ENCODE measurements at places on chromosomes 2 and 18.

DNA sequence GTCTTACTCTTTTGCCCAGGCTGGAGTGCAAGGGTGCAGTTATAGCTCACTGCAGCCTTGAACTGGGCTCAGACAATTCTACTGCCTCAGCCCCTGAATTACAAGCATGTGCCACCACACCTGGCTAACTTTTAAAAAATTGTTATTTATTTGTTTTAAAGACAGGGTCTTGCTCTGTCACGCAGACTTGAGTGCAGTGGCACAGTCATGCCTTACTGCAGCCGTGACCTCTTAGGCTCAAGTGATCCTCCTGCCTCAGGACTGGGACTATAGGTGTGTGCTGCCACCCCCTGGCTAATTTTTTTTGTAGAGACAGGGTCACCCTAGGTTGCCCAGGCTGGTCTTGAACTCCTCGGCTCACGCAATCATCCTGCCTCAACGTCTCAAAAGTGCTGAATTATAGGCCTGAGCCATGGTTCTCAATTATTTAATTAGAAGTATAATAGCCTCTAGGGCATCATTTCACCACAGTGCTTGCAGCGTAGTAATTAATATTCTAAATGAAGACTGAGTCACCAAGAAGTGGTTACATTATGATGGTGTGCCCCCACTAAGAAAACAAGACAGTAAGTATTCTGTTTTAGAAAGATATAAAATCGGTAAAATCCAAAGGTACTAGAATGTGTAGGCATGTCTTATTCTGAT is 69.6 kb downstream of the EML4 start:
- DNase-seq, result no peak

DNA sequence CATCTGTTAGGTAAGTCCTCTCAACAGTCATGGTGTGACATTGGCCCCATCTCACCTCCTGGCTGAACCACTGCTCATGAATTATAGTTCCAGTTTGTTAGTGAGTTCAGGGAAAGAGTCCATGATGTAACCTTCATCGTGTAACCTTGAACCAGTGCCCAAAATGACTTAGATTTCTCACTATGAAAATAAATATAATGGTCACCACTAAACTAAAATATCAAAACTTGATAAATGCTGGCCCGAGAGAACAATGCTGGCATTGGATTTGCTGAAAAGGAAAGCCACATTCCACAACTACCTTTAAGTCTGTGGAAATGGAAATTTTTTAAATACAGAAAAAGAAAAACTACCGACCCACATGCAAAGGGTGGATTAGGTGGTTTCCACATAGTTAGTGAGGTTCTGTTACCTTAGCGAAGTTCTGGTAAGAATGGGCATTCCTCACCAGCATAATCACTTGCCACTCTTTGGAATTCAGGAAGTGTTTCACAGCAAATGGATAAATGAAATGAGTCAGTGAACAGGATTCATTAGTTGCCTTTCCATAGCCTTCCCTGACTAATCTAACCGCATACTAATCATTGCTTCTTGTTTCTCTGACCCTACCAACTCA is 133.9 kb upstream of the CTAGE1 start:
- no peak for DNase-seq

- no peak for DNase-seq
Observed at GRCh38 chr2:43293744-43294695, 67.6 kb upstream of the ZFP36L2 start.

- DNase-seq, result no peak
Observed at GRCh38 chr18:25240420-25240770, 111.6 kb downstream of the ZNF521 start.

GRCh38 chr2:237262838-237263771 is 150.9 kb downstream of the COL6A3 start:
- no peak for DNase-seq

DNA sequence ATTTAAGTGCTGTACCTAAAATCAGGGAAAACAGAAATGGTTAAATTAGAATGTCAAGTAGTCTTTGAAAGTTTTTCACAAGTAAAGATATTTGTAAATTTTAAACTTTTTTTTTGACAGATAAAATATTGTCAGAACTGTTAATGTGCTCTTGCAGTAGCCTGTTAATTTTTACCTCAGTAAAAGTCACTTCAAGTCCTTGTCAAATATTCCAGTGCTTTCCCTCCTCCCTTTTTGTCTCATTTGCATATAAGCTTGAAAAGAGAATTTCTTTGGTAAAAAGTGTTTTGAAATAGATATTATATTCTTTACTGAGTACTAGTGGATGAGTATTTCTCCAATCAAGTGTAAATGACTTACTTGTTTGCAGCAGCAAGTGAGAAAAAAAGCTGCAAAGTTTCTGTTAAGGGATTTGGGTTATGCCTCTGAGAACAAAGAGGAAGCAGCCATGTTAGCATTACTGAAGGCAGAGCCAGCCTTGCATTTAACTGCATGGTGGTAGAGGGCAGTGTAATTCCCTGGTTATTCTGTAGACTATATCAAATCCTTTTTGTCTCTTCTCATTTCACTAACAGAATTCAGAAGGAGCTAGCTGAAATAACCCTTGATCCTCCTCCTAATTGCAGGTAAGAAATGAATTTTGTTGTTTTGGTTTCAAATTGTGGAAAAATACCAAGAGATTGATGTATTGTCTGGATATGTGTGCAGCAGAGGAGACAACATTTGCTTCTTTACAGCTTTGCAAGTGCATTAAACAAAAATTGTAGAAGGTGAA is 3.2 kb downstream of the UBE2E3 start:
- peak; percentile 12 for DNase-seq

GRCh38 chr2:158463496-158464095 is 6.8 kb downstream of the PKP4 start:
- DNase-seq, result no peak

DNA sequence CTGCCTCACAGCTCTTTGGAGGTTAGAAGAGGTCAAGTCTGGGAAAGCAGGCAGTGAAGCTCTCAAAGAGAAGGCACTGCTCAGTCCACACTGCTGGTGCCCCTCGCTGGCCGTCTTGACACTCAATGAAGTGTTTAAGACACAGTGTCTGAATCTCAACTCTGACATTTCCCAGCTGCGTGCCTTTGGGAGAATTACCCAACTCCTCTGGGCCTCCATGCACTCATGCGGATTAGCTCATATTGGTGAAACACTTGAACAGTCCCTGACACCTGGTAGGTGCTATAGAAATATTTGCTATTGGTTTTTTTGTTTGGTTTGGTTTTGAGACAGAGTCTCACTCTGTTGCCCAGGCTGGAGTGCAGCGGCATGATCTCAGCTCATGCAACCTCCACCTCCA is 281.0 kb downstream of the SRBD1 start:
- DNase-seq, result no peak

GRCh38 chr2:141393214-141393545 is 737.6 kb downstream of the LRP1B start:
- DNase-seq, result no peak

DNA sequence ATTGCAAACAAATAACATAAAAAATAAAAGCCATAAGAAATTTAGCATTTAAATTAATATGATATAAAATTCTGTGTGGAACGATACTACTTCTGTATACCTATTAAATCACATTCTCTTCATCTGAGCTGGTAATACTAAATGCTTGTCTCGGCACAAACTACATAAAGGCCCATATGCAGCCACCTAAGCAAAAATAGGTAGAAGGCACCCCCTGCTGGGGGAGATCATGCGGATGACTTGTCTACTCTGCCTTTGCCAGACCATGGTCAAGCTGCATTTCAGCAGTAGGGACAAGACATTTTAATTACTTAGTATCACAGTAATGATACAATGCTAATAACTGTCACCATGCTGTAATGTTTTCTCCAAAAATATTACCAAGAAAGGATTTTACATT is 108.0 kb downstream of the CDH19 start:
- DNase-seq, result no peak

DNA sequence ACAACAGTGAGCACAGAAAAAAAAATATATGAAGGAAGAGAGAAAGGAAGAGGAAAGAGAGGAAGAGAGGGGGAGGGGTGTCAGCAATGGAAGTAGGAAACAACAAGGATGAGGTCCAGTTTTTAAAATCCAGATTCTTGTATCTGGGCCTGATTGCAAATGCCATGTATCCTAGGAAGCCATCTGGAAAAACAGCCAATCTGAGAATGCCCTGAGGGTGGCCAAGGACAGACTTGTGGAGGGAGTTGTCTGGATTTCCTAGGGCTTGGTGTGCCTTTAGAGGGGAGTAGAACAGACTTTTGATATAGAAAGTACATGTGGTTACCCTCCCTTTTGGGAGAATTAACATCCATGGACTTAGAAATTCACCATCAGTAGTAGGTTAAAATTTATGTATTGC is 47.1 kb downstream of the PRKCE start:
- no peak for DNase-seq

GRCh38 chr2:12587729-12588522 is 128.8 kb upstream of the TRIB2 start:
- DNase-seq, result no peak

DNA sequence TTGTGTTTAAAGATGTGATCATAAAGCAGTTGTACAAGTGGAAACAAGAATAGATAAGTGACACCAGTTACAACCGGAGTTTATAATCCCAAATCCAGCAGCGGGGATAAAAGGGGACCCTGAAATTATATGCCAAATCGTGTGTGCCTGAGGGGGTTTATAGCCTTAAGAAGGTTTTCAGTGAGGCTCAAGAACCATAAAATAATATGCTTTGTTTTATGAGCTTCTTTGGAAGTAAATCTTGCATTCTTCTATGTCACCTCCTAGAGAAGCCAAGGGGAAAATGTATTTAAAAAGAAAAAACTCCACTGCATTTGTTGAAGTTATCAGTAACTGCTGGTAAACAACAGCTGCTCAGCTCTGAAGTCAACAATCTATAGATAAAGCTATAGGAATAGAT is 25.8 kb upstream of the MAP3K20 start:
- DNase-seq, result no peak

DNA sequence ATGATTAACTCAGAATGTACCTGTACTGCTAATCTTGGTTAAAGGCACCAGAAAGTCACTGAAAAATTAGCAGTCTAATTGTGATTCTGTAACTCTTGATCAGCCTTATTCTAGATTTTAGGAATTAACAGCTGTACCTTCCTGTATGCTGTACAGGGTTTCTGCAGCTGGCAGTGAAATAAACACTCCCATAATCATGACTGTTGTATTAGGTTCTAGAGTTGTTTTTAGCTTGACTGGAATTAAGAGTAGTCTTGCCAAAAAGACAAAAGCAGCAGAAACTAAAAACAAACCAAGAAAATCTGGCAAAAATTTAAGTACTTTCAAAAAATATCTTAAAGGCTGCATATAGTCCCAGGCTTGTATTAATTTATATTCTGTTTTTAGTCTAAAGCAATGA is 103.5 kb downstream of the SOS1 start:
- DNase-seq, result no peak

DNA sequence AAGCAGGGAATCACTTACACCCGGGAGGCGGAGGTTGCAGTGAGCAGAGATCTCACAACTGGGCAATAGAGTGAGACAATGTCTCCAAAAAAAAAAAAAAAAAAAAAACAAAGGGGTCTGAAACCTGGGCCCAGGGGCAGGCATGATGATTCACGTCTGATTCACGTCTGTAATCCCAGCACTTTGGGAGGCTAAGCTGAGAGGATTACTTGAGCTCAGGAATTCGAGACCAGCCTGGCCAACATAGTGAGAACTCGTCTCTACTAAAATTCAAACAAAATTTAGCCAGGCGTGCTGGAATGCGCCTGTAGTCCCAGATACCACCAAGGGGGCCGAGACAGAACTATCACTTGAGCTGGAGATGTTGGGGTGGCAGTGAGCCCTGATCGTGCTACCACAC is 30.3 kb downstream of the TEX44 start:
- no peak for DNase-seq

DNA sequence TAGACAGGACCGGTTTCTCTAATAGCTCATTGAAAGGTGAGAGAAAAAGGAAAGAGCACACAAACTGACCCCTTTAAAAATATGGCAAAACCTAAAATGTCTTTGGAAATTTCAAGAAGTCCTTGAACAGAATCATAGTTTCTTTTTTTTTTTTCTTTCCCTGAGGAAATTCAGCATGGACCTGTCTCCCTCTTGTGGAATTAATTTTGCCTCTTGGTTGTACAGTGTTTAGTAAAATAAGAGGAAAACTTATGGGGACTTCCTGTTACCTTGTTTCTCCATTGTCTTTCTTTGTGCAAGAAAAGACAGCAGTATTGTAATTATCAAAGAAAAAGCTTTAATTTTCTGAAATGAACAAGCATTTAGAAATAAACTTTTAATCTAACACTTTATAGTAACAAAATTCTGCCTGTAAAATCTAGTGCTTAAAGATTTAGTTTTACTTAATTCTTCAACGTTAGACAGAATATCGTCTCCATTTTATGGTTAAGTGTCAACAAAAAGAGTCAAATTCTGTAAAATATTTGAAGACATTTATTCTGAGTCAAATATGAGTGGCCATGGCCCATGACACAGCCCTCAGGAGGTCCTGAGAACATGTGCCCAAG is 176.3 kb upstream of the NABP1 start:
- DNase-seq, result no peak

- DNase-seq, result no peak
Observed at GRCh38 chr18:28559511-28559910, 382.6 kb upstream of the CDH2 start.

GRCh38 chr2:219178377-219179175 is 501 bp downstream of the RETREG2 start:
- DNase-seq, result peak; percentile 20

- DNase-seq, result no peak
Observed at GRCh38 chr18:62749389-62749788, 34.0 kb downstream of the PHLPP1 start.

GRCh38 chr18:10318691-10318970 is 135.8 kb upstream of the APCDD1 start:
- no peak for DNase-seq
